ENCODE measurements at places on chromosomes 2 and 18. TPM values are rescaled to one million over a fixed set of nuclear protein-coding genes. Genes with fewer than 3 reads are reported as not detected.

DNA sequence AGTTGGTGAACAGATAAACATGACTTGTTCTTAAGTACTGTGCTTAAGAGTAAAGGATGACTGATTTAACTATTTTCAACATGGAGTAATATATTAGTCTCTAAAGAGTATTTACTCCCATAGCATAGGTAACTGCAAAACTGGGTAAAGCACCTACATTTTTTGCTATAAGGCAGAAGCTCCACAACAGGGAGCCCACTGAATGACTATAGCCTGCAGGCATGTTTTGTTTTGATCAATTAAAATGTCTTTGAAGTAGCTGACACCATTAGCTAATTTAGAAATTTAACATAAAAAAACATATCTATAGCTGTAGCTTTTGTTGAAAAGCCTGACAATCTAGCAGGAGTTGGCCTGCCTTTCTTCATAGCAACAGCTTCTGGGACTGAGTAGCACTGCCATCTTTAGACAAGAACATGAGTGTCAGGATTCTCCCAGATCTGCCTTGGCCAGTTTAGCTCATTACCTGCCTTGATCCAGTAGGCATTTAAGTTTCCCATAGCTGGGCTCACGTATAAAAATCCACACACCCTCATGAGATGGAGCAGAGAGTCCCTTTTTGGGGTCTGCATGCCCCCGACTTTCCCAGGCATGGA lies 1935.1 kb upstream of the PIK3C3 start:
- no peak for DNase-seq

DNA sequence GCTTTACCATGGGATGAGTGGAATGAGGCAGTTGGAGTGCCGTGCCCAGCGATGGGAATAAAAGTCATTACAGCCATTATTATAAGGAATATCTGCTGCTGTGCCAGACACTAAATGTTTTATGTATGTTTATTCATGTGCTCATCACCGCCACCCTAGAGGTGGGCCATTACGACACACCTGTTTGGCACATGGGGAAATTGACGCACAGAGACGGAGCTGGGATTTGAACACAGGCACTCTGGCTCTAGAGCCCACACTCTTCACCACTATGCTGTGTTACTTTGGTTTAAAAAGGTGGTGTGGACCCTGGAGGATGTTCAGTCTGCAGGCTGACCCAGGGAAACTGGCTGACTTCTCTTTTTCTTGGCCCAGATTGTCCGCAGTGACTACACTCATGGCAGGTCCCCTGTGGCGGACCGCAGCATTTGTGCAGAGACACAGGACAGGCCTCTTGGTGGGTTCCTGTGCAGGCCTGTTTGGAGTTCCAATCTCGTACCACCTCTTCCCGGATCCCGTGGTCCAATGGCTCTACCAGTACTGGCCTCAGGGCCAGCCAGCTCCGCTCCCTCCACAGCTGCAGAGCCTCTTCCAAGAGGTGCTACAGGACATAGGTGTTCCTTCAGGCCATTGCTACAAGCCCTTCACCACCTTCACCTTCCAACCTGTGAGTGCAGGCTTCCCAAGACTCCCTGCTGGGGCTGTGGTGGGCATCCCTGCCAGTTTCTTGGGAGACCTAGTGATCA lies 1.6 kb downstream of the TMEM177 start:
- DNase-seq, result no peak

GAL3ST2 gene
- polyA plus RNA-seq, result not detected

DNA sequence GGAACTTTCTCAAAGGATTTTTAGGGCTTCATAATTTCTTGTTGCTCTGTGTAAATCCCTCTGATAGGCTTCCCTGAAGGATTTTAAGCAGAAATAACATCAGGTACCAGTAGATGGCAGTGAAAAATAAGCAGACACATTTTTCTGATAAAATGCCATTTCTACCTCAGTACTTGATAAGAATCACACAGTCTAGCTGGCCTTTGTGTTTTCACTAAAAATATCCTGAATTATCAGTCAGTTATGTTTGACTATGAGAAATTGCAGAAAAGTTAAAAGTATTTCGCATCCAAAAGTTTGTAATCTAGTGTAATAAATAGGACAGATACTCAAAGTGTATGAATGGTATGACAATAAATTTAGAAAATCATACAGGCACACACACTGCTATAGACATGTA lies 68.7 kb downstream of the DNAJC10 start:
- no peak for DNase-seq

DNA sequence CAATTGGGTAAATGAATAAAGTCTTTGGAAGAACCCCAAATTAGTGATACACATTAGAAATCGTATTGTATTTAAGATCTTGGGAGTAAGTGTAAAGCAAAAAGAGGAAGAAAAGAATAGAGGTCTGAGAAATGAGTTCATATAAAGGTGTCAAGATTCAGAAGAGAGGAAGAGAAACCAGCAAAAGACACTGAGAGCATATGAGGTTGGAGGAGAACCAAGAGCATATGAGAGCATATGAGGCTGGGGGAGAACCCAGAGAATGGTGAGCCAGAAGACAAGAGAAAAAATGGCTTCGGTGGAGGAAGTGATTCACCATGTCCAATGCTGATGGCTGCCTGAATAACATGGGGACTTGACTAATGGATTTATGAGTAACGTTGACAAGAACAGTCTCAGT lies 620.1 kb upstream of the GCFC2 start:
- DNase-seq, result no peak

GRCh38 chr2:124867247-124867646 lies 842.2 kb downstream of the CNTNAP5 start:
- DNase-seq, result no peak

ERICH2 gene
- not detected for polyA plus RNA-seq

DNA sequence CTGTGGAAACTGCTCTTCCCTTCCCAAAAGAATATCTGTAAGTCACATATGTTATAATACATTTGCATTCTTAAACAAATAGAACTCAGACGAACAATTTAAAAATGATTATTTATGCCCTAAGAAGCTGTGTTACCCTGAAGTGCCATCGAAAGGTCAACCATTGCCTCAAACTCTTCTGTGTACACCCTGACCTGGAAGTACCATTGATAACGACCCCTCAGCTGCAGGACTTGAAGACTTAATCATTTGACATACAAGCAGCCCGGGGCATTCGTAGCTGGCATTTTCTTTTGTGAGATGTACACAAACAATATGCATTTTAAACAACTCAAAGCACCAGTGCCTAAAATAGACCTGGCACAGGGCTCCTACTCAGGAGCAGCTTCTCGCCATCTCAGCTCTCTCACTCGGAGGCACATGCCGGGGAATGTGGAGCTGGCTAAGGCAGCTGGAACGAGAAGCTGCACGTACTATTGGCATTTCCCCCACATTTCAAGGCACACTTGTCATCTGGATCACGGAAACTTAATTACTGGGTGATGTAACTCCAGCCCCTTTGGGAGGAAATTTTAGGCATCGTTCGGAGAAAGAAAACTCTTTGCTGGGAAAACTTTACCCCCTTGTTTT lies 170.0 kb upstream of the GALNT5 start:
- DNase-seq, result no peak

GRCh38 chr2:142707318-142707717 lies 170.1 kb upstream of the KYNU start:
- DNase-seq, result no peak

All from naive B cell (primary cell).